Mesenchymal stem cell (in vitro differentiated cells and primary cell): ENCODE measurements at places on chromosomes 4 and X.

DNA sequence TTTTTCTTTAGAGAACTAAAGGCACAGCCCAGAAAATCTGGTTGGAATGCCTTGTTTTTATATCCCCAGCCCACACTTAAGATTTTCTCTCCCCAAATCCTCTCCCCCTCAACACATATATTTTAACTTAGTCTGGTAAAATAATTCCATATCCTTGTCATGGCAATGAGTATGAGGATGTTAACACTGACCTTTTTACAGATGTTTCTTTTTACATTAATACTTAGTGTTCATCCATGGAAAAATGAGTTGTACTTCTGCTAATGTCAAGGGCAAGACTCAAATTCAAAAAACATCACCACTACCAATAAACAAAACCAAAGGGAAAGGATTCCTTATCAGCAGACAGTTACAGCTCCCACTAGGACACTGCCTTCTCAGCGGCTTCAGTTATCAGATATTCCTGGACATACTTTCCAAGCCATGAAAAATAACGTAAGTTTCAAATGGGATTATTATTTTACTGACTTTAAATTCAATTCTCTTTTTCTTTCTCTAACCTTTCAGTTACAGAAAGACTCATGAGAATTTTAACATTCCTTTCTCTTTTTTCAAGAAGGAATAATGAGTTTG, 83.3 kb downstream of the RASL11B start:
- H3K36me3 ChIP-seq: no peaks in the 10 kb centered on the region
- H3K27ac ChIP-seq: no peak overlapping the region
- no peaks in the 10 kb centered on the region for H3K27me3 ChIP-seq
- H3K4me3 ChIP-seq: no peak overlapping the region

GRCh38 chr4:165201806-165202205, 5.6 kb upstream of the KLHL2 start:
- H3K36me3 ChIP-seq: no peaks in the 10 kb centered on the region
- no peak overlapping the region for H3K4me3 ChIP-seq
- H3K27ac ChIP-seq: no peak overlapping the region
- no peaks in the 10 kb centered on the region for H3K27me3 ChIP-seq

DNA sequence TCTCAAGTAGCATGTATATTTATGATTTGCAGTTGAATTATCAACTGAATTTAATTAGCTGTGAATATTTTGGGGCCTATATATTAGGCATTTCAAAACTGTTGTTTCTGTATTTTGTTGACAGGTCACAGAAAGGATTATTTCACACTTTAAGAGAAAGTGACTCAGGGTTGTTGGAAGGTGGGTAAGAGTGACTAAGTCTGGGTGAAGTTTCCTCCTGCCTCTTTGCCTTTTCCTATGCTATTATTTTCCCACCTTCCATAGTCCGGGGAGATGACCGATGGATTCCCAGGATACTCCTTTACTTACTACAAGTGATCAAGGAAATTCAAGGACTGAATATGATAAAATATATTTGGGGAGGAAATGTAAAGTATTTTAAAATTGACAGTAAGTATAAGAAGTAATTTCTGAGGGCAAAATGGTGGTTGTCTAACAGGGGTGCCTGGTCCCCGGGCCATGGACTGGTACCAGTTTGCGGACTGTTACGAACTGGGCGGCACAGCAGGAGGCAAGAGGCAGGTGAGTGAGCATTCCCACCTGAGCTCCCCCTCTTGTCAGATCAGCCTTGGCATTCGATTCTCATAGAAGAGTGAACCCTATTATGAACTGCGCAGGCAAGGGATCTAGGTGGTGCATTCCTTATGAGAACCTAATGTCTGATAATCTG, 175.5 kb upstream of the GPRIN3 start:
- no peak for DNase-seq
- H3K36me3 ChIP-seq: no peaks in the 10 kb centered on the region
- H3K4me3 ChIP-seq: no peak overlapping the region

- no peaks in the 10 kb centered on the region for H3K27me3 ChIP-seq
- no peak for DNase-seq
- H3K4me1 ChIP-seq: no peaks in the 10 kb centered on the region
Observed at GRCh38 chr4:139675651-139676050, 10.0 kb downstream of the MGST2 start.
